AG04450 (cell line): ENCODE measurements at places on chromosomes 3 and 15. TPM values are rescaled to one million over a fixed set of nuclear protein-coding genes. Genes with fewer than 3 reads are reported as not detected.

Gene TRIM42
- polyA plus RNA-seq = not detected in 2 replicates

Gene GPR149
- polyA plus RNA-seq = not detected in 2 replicates

Gene SOX14
- polyA plus RNA-seq = not detected in 2 replicates

Gene ENTPD3
- not detected in 2 replicates for polyA plus RNA-seq

DNA sequence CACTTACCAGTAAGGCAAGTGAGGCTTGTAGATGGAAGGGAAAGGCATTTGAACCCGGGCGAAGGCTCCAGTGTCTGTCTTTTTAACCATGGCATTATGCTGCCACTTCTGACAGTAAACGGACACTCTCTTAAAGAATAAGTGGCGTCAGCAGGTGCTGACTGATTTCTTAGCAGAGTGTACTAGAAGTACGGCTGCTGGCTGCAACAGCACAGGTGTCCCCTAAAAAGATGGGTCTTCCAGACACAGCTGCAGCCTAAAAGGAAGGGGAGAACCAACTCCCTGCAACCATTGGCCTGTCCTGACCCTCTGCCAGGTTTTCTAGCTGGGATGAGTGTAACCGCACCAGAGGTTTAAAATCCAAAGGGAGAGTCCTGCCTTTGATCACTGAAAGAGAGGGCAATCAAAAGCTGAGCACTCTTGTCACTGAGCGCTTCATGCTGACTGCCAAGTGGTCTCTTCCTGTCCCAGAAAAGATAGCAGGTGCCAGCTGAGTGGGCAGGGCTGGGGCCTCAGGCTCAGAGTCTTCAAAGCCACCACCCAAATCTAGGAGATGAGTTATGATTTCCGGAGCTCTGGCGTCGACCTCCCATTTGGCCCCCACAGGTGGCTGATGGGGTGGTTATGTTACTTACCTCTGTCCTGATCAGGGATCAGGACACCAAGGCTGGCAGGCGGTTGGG, 255.8 kb downstream of the SLCO3A1 start:
- no peak for DNase-seq

DNA sequence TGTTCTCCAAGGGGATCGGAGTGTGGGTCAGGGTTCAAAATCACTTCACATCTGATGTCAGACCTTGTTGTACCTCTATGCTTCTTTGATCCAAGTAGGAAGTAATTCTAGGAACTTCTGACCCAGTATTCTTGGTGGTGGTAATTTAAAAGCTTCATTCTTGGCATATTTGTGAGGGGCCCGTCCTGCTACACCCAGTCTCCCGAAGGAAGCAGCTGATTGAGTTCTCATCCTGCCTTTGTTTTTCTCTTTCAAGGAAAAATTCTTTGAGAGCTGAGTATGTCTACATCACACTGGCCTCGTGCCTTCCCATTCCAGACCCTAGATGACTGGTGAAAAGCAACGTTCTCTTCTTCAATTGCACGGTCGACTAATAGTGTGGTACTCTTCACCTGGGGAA, 234.4 kb upstream of the TPRG1 start:
- no peak for DNase-seq

DNA sequence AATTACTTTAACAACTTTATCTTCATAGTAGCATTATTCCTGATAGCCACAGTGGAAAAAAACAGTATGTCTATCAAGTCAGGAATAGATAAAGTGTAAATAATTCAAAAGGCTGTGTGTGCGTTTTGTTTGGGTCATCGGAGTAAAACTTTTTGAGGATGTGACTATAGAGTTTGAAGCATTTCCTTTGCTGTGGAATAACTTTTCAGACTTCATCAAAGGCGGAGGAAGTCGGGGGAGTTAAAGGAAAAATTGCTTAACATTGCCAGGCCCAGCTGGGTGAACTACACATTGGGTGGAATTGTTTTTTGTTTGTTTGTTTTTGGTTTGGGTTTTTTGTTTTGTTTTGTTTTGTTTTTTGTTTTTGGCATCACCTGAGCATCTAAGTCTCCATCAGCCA, 70.4 kb upstream of the CRTC3 start:
- no peak for DNase-seq

- DNase-seq = no peak
These were observed 53.4 kb downstream of the PDZRN3 start for GRCh38 chr3:73571238-73571794.

GRCh38 chr3:116512931-116513330, 67.6 kb upstream of the LSAMP start:
- no peak for DNase-seq

DNA sequence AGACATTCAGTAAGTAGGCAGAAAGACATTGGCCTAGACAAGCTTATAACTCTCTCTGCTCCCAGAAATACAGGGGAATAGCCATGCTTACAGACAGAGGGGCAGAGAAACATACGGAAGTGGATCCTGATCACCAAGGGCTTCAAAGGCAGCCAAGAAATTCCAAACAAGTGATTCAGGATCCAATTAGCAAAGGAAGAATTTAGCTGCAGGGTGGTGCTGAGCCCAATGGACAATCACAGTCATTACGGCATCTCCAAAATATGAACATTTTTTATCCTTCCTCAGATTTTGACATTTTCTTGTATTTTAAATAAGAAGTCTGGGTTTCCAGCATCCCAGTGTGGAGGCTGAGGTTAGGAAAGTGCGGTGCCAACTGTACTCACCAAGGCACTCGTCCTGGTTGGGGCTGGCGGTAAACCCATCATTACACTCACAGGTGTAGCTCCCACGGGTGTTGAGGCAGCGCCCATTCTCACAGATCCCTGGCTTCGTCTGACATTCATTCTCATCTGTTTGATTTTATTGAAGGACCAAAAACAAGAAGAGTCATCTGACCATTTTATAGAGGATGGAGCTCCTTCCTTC, 96.8 kb downstream of the DUT start:
- peak; percentile 58 for DNase-seq

DNA sequence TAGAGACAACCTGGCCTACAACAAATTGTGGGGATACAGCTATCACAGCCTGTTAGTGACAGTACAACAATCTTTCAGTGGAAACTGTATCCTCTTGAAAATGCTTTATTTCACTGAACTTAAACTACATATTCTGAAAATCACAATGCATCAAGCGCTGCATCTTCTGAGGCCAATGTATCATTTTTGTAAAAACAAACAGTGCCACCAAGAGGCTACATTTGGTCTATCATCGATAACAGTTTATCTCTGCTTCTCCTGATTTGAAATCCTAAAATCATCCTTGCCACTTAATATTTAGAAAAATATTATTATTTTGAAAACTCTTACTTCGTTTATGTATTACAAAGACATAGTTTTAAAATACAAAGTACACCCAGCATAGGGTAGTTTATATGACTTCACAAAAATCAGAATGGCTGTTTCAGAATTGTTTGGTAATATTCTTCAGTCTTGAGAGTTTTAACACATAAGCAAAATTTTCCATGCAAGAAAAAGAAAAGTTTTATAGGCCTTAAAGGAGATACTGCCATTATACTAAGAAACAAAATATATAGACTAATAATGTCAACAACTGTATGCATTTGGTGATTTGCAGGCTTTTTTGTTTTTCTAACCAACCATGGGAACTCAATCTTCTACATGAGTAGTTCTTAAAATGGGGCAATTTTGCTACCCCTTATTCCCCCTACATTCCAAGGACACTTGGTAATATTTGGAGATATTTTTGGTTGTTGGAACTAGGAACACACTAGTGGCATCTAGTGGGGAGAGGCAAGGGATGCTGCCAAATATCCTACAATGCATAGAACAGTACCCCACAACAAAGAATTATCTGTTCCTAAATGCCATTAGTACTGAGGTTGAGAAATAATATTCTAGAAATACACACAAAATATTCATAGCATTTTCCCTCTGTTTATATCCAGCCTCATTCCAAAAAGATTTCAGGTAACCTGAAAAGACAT, 42.3 kb downstream of the WDR72 start:
- no peak for DNase-seq

- DNase-seq = peak; percentile 48
These were observed 392.7 kb downstream of the PTPRG start for GRCh38 chr3:61954097-61954540.

- DNase-seq = peak; percentile 82
These were observed 423.7 kb upstream of the SEMA6D start for GRCh38 chr15:47293466-47294162.

DNA sequence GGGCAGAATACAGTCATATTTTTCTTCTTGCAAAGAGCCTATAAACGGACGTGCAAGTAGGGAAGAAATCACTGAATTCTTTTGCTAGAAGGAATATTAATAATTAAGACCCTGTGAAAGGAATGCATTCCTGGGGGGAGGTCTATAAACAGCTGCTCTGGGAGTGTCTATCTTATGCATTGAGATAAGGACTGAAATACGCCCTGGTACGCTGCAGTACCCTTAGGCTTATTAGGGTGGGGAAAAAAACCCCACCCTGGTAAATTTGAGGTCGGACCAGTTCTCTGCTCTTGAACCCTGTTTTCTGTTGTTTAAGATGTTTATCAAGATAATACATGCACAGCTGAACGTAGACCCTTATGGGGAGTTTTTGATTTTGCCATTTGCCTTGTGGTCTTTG, 100.0 kb upstream of the KBTBD8 start:
- DNase-seq = no peak

GRCh38 chr15:60374628-60375081, 23.1 kb downstream of the ANXA2 start:
- DNase-seq = peak; percentile 93

DNA sequence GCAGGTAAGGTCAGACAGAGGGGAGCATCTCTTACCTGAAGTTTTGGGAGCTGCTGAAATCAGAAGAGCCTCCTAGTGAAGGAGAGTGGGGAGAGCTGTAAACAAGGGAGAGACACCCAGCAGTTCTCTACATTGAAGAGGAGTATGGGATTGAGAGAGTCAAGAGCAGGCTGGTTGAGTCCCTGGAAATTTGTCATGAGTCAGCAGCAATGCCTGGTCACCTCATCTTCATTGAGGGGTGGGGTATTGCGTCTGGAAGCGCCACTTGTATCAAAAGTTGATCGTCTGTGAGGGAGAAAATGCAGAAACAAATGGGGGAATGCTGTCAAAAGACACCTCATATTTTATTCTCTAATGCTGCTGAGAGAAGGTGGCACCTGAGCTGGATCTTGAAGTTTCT, 256.6 kb upstream of the CFAP20DC start:
- DNase-seq = no peak

DNA sequence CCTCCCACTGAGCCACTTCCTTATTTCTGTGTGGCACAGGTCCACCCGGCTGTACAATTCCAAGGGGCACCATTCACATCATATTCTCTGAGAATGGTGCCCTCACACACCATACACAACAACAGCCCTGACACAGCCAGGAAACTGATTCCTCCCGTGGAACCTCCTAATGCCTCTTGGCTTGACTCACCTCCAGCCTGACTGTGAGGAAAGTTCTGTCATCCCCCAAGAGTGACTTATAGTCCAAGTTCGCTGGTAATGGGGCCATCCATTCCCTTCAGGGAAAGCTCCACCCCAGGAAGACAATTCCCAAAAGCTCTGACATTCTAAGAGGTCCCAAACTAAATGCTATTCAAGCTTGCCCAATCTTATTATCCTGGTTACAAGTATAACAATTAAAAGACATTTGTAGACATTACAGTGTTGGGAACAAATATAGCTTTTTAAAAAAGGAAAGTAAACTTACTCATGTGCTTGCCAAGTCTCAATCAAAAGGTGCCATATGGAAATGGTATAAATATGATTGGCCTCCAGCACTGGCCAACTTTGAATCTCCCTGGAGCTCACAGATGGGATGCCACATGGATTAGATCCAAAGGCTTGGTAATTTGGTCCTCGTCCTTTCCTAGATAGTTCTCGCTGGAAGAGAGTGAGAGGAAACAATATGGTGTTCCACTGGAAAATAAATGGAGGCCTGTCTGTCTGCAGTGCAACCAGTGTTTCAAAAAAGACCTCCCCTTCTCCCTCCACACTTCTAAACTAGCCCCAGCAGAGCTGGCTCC, 56.3 kb upstream of the PSMD6 start:
- no peak for DNase-seq
